Stimulated activated CD8-positive, alpha-beta memory T cell treated with anti-CD3 and anti-CD28 coated beads, Interleukin-12 subunit alpha, Interleukin-12 subunit beta, amount 100 ng/mL, for 1 hour (primary cell): ENCODE measurements at places on chromosomes 5 and 9.

DNA sequence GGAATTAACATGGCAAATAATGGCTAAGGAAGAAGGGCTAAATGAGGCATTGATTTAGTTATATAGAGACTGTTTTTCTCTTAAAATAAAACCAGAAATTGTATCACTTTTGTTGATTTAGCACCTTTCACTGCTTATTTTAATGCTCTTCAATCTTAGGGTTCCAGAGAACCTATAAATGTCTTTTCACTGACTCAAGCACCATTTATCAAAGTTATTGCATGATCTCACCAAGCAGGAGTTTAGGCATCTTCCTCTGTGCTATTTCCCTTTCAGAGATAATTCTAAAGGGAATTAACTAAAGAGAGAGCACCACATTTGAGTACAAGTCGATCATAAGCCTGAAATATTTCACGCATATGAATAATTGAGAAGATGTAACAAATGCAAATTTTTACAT, 357.1 kb downstream of the CDH18 start:
- DNase-seq = no peak

GRCh38 chr5:132886064-132886823, 12.8 kb downstream of the LEAP2 start:
- no peak for DNase-seq

GRCh38 chr9:112546149-112547012, 59.8 kb downstream of the KIAA1958 start:
- no peak for DNase-seq

DNA sequence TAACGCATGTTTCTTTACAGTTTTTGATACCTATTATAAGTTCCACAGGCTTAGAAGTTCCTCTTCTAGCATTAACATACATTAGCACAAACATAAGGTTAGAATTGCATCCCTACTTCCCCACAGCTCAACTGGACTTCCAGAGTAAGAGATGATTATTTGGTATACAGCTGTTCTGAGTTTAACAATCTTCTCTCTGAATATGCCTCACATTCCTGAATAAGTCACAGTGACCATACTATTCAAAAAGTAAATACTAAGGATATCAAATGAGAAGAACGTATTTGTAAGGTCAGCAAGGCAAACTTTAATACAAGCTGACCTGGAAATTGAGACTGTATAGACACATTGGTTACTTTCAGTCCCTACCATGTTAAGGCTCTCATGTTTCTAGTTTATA, 21.3 kb downstream of the NR6A1 start:
- DNase-seq = no peak

- no peak for DNase-seq
These were observed 706.7 kb upstream of the PTPRD start for GRCh38 chr9:11319538-11319937.

DNA sequence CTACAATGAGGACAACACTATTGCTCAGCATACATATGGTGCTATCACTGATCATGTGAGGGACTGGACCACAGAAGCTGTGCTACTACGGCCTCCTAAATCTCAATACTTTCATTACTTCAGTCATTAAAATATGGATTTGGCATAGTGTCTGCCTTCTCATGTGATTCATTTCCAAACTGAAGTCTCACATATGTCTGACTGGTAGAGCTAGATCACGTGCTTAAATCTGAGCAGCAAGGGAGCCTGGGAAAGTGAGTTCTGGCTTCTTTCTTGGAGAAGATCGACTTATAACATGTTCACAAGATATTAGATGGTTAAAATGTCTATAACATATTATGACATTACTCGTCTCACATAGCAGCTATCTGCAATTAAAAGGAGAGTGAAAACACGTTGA, 8.3 kb downstream of the KIF4B start:
- no peak for DNase-seq

DNA sequence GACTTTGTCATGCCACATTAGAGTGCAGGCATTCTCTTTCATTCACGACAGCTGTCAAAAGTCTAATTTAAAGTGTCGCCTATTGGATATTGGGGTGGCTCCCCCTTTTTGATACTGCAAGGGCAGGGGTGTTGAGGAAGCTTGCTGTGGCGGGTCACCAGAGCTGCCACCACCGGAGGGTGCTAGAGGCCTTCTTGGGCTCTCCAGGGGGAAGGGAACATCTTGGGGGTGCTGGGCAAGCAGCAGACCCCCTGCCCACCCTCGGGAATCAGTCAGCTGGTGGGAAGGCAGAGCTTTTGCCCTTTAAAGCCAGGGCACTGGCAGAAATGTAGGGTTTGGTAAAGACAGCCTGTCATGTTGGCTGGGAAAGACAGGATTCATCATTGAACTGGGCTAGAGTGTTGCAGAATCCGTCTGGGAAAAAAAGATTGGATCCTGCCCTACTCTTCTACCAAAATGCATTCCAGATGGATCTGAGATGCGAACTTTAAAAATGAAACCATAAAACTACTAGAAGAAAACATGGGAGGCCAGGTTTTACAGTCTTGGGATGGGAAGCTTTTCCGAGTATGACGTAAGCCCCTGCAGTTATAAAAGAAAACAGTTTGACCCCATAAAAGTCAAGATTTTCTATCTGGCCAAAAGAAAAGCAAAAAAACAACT, 22.3 kb downstream of the COL5A1 start:
- DNase-seq = no peak

- no peak for DNase-seq
These were observed 3.6 kb downstream of the BBLN start for GRCh38 chr9:128163523-128164306.

GRCh38 chr9:94741866-94742265, 15.4 kb downstream of the AOPEP start:
- DNase-seq = no peak

DNA sequence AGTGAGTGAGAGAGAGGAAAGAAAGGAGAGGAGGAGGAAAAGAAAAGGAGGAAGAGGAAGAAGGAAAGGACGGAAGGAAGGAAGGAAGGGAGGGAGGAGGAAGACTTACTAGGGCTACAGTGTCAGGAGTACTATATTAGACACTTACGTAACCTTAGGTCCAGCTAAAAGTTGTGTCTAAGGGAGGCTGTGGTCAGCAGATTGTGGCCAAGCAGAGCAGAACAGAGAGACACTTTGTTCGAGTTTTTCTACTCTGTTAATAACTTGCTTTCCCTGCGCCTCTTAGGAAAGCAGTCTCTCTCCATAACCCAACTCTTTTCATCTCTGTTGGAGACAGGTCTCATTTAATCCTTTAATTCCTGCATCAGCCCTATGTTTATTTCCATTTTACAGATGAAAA, 138.9 kb downstream of the KCNN2 start:
- no peak for DNase-seq

- no peak for DNase-seq
These were observed 140.1 kb downstream of the DOCK2 start for GRCh38 chr5:169777159-169777558.

DNA sequence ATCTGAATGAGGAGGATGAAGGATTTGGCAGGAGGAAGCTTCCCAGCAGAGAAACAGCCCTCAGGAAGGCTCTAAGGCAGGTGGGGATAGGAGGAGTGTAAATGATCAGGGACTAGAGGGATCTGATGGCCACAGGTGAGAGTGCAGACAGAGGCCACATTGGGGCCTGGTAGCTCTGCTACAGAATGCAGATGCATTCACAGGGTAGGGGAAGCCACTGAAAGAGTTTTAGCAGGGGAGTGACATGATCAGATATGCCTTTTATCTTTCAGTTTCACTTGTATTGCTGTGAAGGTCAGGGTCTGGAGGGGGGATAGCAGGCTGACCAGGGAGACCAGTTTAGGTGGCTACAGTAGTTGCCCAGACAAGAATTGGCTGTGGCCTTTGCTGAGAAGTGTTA, 3.0 kb downstream of the TXNDC15 start:
- DNase-seq = no peak

DNA sequence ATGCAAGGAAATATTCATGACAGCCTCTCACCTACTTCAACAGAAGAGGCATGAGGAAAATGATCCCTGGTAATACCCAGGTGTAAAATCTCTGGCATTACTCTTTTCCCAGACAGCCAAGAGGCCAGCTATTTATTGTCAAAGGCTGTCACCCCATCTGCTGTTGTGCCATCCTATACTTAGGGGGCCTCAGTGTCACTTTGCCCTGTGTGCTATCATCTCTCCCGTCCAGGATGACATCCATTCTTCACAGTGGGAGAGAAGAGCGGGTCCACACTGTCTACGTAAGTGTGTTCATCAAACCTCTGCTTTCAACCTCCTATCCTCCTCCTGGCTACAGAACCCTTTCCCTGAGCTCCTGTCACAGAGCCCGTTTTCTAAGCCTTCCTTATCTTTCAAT, 82.6 kb downstream of the MYO10 start:
- DNase-seq = no peak
